ENCODE measurements at places on chromosomes 2 and 18.

- DNase-seq: no peak
Observed at GRCh38 chr2:238499731-238500580, 73.2 kb downstream of the ASB1 start.

DNA sequence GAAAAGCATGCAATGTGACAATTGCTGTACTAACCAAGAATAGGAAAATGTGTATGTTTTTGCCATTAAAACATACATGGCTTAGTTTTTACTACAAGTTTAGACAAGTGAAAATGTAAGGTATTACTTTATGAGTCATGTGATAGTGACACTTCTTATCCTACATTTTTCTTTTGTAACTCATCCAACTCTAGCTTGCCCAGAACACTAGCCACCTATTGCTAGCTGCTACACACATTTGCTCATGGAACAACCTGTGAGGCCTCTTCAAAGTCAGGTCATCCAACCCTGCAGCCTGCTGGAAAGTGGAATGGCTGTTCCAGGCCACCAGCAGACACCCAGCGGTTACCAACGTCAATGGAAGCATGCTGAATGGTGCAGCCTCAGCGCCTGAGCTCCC, 1043.9 kb downstream of the TMEM182 start:
- no peak for DNase-seq

DNA sequence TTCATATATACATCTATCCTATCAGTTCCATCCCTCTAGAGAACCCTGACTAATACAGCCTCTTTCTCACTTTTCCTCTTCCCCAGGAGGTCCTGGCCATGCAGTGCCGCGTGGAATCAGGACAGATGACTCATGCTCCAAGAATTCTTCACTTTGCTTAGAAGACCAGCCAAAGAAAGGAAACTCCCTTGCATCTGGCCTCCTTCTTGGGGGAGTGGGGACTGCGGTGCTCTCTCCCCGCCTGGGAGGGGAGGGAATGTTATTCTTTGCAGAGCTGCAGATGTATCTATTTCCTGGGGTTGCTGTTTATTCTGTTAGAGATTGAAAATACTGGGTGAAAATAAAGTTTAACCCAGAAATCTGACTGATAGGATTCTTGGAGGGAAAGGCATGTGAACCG, 111.5 kb upstream of the SH3BP4 start:
- peak; percentile 94 for DNase-seq

DNA sequence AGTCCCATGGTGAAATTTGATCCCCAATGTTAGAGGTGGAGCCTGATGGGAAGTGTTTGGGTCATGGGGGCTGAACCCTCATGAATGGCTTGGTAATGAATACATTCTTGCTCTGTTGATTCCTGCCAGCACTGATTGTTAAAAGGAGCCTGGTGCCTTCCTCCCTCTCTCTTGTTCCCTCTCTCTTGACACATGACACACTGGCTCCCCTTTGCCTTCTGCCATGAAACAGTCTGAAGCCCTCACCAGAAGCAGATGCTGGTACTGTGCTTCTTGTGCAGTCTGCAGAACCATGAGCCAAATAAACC, 30.6 kb upstream of the EPC2 start:
- no peak for DNase-seq

- no peak for DNase-seq
Observed at GRCh38 chr2:224843141-224843540, 127.0 kb upstream of the CCDC195 start.

- no peak for DNase-seq
Observed at GRCh38 chr2:240403396-240404104, 31.9 kb upstream of the GPC1 start.

DNA sequence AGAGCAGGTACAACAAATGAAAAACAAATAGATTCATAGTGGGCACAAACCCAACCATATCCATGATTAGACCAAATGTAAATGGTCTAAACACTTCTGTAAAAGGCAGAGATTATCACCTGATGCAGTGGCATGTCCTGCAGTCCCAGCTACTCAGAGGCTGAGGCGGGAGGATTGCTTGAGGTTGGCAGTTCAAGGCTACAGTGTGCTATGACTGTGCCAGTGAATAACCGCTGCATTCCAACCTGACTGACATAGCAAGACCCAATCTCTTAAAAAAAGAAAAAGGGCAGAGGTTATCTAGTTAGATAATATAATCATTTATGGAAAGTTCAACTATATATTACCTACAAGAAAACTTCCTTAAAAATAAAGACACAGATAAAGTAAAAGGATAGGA, 21.3 kb upstream of the SLC3A1 start:
- DNase-seq: no peak

GRCh38 chr2:96541398-96542152, 5.0 kb downstream of the ARID5A start:
- DNase-seq: no peak

DNA sequence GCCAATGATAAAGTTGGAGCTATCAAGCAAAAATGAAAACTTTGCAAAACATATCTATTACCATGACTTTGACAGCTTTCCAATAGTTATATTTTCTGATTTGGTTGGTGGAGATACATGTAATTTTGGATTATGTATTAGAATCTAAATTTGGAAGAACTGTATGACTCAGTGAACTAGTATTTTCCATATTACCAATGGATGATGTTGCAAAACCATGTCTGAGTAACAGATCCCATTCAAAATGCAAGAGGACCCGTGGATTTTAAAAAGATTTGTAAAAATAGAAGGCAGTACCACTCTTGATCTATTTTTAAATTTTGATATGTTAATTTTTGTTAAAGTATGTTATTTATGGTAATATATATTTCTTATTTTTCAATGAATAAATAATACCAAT, 83.0 kb downstream of the TAF4B start:
- no peak for DNase-seq

DNA sequence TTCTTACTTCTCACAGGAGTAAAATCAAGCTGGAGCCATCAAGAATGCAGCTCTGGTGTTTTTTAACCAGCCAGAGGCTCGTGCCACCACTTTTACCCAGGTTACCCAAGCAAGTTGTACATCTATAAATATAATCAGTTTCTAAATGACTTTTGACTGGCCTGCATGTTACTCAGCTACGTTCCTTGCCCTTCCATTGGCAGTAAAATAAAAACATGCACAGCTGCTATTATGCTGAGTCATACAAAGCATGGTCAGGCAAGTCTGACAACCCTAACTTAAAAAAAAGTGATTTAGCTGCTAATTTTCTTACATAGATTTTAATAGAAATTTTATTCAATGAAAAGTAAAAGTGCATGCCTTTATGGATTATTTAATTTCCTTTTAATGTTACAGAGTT, 111.7 kb upstream of the CSRNP3 start:
- DNase-seq: peak; percentile 34

DNA sequence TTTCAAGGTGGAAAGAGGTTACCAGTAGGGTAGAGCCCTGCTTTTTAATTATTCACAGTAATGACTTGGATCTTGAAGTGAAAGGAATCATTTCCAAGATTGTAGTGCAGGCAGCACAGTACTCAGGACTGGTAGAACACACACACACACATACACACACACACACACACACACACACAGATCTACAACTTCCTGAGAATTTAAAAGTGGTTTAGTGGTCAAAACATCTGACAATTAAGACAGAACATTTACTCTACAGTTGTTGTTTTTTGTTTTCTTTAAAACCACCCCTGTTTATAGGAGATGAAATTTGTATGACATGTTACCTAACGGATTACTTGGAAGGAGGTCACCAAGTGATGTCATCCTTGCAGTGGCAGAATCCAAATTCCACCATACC, 146.7 kb upstream of the VRK2 start:
- DNase-seq: no peak

DNA sequence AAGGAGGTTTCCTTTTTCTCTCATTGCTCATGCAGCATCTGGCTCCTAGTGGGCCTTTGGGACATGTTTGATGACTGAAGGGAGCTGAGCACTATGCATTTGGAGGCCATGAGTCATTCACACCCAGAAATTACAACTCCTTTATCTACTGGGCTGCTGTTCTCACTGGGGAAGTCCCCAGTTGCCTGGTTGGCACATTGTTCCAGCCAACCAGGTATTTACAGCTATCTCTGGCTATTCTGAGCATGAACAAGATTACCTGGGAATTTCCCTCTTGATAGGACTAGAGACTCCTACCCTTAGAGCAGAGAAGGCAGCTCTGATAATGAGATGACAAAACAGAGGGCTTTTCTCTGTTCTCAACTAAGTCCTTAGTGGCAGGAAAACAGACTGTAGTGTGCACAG, 206.5 kb downstream of the SETBP1 start:
- no peak for DNase-seq

DNA sequence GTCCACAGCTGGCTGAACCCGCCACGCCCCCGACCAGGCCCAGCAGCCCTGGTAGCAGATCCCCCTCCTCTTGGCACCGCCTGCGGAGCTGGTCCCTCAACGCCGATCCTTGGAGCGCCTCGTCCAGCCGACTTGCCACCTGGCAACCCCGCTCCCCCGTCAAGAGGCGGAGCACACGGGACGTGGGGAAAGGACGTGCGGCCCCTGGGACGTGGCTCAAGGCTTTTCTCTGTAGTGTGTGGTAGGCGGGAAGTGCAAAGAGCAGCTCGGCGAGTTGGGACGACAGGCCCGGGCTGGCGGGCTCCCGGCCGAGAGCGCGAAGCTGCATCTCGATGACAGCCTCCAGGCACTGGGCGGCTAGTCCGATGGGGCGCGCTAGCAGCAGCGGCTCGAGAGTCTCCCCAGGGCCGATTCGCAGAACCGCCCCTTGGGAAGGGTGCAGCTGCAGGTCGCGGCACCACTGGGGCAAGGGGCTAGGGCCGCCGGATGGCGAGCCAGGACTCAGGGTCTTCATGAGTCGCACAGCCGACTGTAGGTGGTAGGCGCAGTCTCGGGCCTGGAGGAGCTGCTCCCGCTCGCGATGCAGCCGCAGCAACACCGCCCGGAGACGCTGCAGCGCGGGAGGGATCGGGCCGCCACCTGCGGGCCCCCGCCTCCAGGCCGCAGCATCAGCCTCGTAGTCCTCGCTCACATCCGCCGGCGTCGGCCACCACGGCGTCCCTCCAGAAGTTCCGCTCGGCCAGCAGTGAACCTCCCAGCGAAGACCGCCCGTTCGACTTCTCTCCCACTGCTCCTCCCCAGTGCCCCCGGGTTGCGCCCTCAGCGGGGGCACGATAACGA, 617 bp downstream of the CCDC142 start:
- DNase-seq: no peak

- DNase-seq: no peak
Observed at GRCh38 chr2:10276481-10277292, 26.0 kb upstream of the HPCAL1 start.

- DNase-seq: no peak
Observed at GRCh38 chr2:47558116-47558767, 155.3 kb downstream of the MSH2 start.

DNA sequence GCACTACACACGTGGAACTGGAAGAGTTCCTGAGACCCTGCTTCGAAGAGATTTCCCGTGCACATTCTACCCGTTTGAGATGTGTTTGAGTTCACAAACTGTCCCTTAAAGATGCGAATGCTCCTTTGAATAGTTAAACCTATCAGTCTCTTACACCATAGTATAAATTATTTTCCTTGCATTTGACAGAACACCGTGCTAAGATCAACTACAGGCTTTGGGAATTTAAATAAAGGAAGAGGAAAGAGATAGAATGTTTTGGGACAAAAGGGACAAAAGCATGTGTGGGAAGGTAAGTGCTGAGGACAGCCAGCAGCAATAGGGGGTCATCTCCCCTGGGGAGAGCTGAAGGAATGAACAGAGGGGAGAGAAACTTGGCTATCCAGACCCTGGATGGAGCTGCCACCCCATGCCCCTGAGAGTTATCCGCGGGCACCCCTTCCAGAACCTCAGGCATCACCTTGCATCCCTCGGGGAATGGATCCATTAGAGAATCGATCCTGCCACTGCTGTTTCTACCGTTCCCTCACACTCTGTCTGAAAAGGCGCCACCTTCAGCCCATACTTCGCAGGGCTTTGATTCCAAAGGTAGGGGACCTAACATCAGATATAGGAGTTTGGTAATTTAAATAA, 888 bp upstream of the ADCY3 start:
- no peak for DNase-seq

- DNase-seq: no peak
Observed at GRCh38 chr2:192498747-192499146, 304.0 kb upstream of the TMEFF2 start.

DNA sequence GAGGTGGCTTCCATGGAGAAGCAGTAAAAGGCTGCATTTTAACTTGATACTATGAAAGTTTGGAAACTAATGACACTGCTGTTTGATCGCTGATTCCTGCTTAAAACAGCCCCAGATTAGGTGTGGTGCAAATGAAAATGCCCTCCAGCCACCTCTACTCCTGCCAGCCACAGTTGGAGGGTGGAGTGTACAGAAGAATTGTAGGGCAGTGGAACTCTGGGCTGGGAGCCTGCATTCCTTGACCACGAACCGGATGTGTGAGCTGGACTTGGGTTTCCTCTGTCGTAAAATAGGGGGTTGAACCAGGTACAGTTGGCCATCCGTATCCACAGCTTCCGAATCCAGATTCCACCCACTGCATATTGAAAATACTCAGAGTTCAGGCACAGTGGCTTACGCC, 84.6 kb upstream of the RFX8 start:
- no peak for DNase-seq

- no peak for DNase-seq
Observed at GRCh38 chr2:167555098-167555720, 666.9 kb downstream of the XIRP2 start.

- DNase-seq: no peak
Observed at GRCh38 chr2:46854260-46854659, 61.3 kb downstream of the MCFD2 start.

GRCh38 chr2:240292619-240293525, 142.6 kb upstream of the GPC1 start:
- DNase-seq: no peak

DNA sequence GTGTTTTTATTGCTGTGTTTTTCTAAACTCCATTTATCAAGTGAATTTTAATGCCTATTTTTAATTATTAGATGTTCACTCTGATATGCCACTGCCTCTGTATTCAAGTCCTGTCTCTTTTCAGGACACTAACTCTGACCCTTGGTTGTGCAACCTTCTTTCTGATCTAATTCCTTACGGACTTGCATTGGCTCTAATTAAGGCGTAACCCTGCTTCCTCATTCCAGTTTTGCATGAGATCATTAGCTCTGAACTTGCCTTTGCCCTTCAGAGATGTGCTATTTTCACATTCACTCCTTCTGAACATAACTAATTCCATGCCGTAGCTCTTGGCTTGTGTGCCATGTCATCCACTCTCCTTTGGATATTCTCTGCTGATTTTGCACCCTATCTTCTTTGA, 162.5 kb upstream of the TMEFF2 start:
- DNase-seq: no peak

- no peak for DNase-seq
Observed at GRCh38 chr2:37833423-37833822, 91.7 kb upstream of the RMDN2 start.

DNA sequence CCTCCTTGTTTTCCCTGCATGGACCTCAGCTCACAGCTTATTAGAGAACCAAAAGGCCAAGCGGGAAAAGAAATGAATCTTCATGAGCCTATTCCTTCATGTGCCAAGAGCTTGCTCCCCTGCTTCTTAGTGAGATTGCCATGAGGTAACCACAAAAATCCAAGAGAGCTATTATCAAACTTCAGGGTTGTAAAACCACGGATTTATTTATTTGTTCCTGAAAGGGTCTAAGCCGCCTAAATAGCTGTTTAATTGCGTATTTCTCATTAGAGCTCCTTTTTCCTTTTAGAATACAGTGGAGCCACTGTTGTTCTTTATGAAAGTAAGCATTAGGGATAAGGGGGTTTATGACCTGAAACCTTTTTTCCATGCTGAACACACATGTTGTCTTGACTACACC, 58.0 kb downstream of the SRD5A2 start:
- no peak for DNase-seq
